Placental epithelial cell (primary cell): ENCODE measurements at places on chromosomes 5 and 9. TPM values are rescaled to one million over a fixed set of nuclear protein-coding genes. Genes with fewer than 3 reads are reported as not detected.

PPP2R2B gene
- under 0.01 TPM in 1 of 2 replicates, not detected in the other for total RNA-seq

PCDHGA6 gene
- total RNA-seq, result 2.6 and 3.9 TPM in 2 replicates

LHX3 gene
- total RNA-seq, result not detected in 2 replicates

C5orf52 gene
- total RNA-seq, result not detected in 2 replicates

CNTFR gene
- total RNA-seq, result not detected in 2 replicates

TLR4 gene
- 0.39 and 0.43 TPM in 2 replicates for total RNA-seq

ZNG1F gene
- 7.5 and 10.6 TPM in 2 replicates for total RNA-seq

PRR16 gene
- total RNA-seq, result 14.7 and 36.1 TPM in 2 replicates

NREP gene
- 253 and 667 TPM in 2 replicates for total RNA-seq

DELE1 gene
- 58.6 and 74.6 TPM in 2 replicates for total RNA-seq

PAEP gene
- not detected in 2 replicates for total RNA-seq

SLC6A19 gene
- not detected in 2 replicates for total RNA-seq

SLC34A1 gene
- 0.11 and 0.39 TPM in 2 replicates for total RNA-seq

CYSRT1 gene
- total RNA-seq, result 0.39 and 1.1 TPM in 2 replicates

DCAF10 gene
- total RNA-seq, result 22.8 and 23.6 TPM in 2 replicates

ARSB gene
- 5.5 and 26.1 TPM in 2 replicates for total RNA-seq

TAF11L10 gene
- 0.39 TPM in 1 of 2 replicates, not detected in the other for total RNA-seq

ARID3C gene
- not detected in 2 replicates for total RNA-seq

IFNA2 gene
- not detected in 2 replicates for total RNA-seq

SPEF2 gene
- 4.4 and 8.2 TPM in 2 replicates for total RNA-seq

PLAC8L1 gene
- total RNA-seq, result not detected in 2 replicates

GLRA1 gene
- not detected in 2 replicates for total RNA-seq

FBXL7 gene
- total RNA-seq, result 6.9 and 7.9 TPM in 2 replicates

LCN9 gene
- not detected in 2 replicates for total RNA-seq
